ENCODE measurements at places on chromosomes 3 and 15.
A peak's percentile ranks its signal among the peaks of the same experiment; 100 is the strongest.

- no peak for DNase-seq
These were observed 85.3 kb downstream of the MEIS2 start for GRCh38 chr15:37015035-37015434.

DNA sequence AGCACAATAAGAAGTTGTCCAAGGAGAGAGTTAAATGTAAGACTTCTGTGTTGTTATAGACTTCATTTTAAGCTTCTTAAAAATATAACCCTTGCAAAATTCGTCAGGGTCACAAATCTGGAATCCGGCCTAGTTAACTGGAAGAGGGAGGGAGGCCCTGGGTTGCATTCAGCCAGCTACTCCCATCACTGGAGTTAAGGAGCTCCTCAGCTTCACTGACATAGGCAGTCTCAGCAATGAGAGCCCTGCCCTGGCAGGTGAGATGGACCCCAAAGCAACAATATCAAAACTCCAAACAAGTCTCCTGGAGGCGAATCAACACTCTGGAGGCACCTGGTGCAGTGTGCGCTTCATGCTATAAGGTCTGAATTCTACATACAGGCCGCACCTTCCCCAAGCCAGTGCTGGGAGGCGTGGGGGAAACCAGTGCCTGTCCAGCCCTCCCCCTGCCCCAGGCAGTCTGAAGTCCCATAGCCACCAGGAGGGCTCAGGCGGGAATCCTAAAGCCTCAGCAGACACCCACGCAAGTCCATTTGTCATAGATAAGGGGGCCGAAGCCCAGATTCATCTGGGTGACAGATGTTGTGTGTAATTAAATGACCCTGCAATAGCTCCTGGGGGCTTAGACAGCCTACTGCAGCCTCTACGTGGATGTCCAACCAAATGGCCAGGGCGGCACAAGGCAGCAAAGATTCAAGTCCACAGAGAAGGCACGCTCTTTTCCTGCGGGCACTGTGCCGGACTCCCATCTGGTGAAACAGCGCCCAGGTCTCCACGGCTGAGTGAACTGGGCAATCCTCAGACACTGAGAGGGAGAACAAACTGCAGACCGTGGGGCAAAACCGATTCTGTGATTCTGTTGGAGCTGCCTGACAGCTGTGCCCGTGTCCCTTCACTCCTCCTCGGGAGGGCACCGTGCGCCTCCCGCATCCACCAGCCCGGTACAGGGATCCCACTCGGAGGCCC, 64.9 kb downstream of the ATP10A start:
- no peak for DNase-seq

DNA sequence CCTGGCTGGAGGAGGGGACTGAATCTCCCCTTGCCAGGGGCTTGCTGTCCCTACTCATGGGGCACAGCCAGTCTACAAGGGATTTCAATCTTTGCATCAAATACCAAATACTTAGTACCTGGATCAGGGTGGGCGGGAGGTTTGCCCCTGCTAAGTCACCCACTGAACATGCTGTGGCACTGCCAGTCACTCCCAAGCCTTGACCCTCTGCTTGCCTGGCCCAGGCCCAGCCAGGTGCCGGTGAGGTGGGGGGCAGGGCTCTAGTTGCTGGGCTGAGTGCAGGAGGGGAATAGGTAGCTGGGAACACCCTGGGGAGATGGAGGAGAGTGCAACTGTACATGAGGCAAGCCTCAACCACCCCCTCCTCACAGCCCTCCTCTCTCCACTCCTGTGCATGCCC, 136.3 kb upstream of the LRTM1 start:
- no peak for DNase-seq

DNA sequence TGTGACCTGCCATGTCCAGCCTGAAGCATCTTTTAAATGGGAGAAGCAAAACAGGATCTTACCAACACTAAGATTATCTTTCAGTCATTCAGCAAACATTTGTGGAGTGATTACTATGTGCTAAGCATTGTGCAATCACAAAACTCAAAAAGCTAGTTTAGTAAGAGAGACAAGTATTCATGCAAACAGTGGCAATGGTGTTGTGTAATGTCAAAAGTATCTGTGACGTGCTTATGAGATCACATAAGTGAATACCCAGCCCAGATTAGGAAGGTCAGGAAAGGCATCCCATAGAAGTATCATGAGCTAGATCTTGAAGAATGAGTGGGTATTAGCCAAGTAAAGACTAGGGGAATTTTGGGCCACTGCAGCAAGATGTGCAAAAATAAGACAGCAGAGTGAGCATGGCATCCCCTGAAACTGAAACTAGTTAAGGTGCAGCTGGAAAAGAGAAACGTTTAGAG, 32.1 kb downstream of the SEC62 start:
- DNase-seq: no peak

GRCh38 chr15:100902436-100903167, 16.6 kb upstream of the LRRK1 start:
- DNase-seq: no peak

GRCh38 chr15:63022663-63023062, 19.9 kb upstream of the TPM1 start:
- DNase-seq: no peak

- DNase-seq: no peak
These were observed 3.8 kb upstream of the LCTL start for GRCh38 chr15:66569461-66570137.

DNA sequence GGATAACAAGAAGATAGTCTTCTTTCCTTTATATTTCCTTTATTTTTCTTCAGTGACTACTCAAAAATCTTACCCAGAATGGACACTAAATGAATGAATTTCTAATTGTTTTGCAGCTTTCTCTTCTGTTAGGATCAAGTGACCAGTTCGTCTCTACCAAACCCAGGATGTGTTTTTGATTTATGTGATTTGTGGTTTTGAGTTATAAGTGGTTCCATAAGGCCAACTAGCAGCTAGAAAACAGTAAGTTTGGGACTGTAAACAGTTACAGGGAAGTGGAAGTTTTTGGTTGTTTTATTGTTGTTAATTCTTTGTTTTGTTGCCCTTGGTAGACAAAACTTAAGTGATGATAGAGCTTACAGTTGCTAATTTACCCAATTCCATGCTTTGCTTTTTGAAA, 456.5 kb downstream of the IL5RA start:
- no peak for DNase-seq

- no peak for DNase-seq
These were observed 21.4 kb downstream of the TF start for GRCh38 chr3:133767607-133768006.

DNA sequence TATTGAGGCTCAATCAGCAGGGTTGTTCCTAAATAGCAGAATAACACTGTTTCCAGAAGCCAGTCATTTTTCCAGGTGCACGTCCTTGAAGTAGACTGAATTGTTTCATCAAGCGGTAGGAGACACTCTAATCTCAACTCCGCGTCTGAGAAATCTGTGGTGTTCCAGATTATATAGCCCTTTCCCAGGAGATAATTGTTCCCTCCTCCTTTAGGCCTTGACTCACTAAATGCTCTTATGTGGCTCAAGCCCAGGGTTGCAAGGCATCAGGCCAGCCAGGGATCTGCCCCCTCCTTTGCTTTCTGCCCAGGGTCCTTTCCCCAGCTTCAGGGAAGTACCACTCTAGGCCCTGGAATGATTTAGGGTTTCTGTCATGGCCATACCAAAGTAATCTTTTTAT, 5.7 kb upstream of the HLTF start:
- no peak for DNase-seq

GRCh38 chr15:86595741-86596140, 516.1 kb downstream of the AGBL1 start:
- no peak for DNase-seq

- no peak for DNase-seq
These were observed 23.3 kb upstream of the FSTL1 start for GRCh38 chr3:120473896-120474675.

DNA sequence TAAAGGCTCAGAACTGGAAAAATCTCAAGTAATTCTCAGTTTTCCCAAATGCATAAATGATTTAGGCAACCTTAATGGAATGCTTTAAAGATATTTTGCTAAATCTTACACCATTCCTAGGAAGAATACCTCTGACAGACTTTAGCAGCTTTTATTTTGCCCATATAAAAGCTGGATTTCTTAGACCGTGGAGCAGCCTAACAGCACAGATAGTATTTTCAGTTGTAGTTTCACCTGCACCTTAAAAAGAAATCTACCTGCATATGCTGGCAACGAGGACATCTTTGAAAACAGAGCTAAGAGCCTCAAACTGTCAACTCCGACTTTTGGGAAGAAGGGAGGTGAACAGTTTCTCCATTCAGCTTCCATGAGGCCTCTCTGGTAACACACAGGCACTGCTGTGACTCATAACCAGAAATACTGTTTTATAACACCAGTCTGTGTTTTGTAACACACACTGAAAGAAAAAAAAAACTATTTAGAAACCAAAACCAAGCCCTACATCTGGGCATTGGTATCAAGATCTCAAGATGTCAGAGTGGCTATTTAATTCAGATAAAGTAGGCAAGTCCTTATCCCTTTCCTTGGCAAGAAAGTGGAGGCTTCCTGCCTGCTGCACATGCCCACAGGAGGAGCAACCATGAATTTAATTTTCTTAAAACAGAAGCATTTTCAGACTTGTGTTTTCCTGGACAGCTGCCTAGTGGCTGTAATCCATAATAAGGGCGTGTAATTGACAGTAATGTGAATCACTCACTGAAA, 181.5 kb upstream of the ICE2 start:
- peak; percentile 16 for DNase-seq

GRCh38 chr15:62068810-62069167, 2.0 kb downstream of the C2CD4A start:
- DNase-seq: no peak

GRCh38 chr3:127888156-127888555, 26.9 kb upstream of the KBTBD12 start:
- no peak for DNase-seq

GRCh38 chr15:65884511-65884910, 15.2 kb downstream of the RAB11A start:
- DNase-seq: no peak

- DNase-seq: no peak
These were observed 214.1 kb downstream of the NECTIN3 start for GRCh38 chr3:111285694-111286093.

DNA sequence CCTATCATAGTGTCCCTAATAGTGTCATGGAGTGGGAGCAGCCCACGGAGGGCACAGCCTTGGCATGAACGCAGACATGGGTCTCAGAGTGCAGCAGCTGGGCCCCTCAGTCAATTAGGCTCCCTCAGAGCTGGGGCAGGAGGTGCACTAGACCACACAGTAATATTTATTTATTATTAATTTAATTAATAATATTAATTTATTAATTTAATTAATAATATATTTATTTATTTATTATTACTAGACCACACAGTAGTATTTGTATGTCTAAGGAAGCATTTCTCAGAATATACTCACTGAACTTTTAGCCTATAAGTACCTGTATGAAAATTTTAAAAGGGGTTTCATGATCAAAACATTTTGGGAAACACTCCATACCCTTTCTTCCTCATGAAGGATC, 5.3 kb downstream of the CCR5AS start:
- no peak for DNase-seq

- no peak for DNase-seq
These were observed 48.0 kb upstream of the RAB6B start for GRCh38 chr3:133943639-133944141.

DNA sequence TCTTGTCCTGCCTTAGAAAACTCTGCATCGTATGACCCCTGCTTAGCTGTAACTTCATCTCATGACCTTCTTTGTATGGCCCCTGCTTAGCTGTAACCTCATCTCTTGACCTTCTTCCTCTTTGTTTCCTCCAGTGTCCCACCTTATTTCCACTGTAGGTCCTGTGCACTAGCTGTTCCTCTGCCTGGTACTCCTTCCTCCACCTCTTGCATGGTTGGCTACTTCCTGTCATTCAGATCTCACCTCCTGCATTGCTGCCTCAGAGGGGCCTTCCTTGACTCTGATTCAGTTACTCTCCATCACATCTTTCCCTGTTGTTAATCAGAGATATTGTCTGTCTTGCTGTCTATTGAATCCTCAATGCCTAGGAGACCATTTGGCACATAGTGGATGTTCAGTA, 63.2 kb downstream of the PDE8A start:
- no peak for DNase-seq

- DNase-seq: no peak
These were observed 38.8 kb upstream of the PLXND1 start for GRCh38 chr3:129645286-129645685.

- DNase-seq: no peak
These were observed 195.1 kb downstream of the DTWD1 start for GRCh38 chr15:49815950-49816349.

DNA sequence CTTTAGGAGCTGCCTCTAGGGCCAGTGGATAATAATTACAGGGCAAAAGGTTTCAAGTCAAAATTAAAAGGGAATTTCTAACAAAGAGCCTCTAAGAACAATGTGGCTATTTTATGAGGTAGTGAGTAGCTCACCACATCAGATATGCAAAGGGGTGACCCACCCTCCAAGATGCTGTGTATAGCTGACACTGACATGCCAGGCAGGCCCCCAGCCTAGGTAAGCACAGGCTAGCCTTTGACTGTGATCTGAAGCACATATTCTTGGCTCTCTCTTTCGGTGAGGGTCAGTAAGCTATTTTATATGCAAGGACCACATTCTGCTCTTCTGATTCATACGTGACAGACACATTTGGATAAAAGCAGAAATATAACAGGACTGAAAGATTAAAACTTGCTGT, 2.8 kb upstream of the THSD4 start:
- no peak for DNase-seq

DNA sequence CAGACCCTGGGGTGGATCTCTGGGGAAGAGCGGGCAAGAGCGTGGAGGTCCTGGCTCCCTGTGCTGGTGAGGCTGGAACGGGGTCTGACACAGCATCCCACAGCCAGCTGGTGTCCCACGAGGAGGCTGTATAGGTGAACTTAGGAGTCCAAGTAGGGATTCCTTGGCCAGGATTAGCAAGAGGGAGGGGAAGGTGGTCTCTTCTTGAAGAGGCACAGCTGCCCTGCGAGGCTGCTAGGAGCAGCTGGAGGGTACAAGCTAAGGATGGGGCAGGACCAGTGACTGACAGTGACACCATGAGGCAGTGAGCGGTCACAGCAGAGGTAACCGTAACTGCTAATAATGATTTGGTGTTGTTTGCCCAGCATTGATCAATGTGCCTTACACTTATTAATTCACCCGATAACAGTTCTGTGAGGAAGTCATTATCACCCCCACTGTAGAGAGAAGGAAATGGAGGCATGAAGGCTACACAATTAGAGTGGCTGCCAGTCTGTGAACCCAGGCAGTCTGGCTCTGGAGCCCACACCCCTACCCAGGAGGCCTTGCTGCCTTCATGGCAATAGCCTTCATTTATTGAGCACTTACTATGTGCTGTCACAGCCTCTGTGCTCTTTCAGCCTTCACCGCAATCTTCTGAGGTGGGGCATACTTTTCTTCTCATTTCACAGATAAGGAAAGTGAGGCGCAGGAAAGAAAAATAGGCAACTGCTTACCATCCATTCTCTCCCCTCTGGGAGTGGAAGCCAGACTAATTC, 59.4 kb downstream of the TMEM44 start:
- peak; percentile 58 for DNase-seq

All from frontal cortex (tissue), 4 donors.